Suprapubic skin (tissue), 4 donors: ENCODE measurements at places on chromosomes 1 and 21.

DNA sequence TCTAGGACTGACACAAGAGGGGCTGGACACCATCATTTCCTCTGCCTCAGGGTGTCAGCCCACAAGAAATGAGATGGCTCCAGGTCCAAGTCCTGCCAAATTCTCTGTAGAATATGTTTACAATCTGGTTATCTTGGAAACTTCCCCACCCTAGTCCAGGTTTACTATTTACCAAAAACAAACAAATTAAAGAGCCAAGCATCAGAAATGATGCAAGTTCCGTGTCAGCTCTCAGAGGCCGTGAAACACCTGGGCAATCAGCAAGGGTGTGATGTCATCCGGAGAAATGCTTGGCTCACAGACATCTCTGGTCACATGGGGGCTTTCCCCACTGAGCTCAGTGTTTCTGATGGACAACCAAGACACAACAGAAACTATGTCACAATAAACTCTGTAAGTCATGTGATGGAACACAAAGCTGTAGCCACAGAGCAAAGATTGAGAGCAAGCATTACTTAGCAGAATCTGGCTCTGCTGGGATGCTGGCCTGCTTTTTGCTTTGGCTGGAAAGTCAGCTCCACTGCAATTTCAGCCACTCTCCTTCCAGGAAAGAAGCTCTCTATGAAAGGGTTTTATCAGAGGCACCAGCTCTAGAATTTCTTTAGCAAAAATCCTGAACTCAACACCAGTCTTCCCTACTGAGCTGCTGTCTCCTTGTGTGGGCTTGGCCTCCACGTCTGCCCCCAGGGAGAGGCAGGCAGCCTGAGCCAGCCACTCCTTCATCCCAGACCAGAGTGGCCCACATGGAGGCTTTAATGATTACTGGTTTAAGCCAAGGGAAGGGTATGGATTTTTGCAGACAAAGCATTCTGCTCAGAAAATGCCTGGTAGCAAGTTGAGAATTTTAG is 55.9 kb downstream of the NENF start:
- DNase-seq, result peak; percentile 90

- DNase-seq, result no peak
Observed at GRCh38 chr1:169085911-169086310, 20.6 kb upstream of the ATP1B1 start.

DNA sequence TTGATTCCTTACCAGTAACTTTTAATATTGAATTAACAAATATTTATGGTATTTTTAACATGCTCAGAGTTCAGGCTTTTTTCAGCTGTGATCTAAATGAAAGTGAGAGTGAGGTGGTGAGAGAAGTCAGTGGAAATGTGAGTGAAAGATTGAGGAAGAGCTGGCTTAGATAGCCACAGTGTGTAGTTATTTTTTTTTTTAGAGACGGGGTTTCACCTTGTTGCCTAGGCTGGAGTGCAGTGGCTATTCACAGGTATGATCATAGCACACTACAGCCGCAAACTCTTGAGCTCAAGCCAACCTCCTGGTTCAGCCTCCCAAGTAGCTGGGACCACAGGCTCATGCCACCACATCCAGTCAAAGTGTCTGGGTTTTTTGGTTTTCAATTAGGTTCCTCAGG is 10.9 kb downstream of the RNF11 start:
- no peak for DNase-seq

DNA sequence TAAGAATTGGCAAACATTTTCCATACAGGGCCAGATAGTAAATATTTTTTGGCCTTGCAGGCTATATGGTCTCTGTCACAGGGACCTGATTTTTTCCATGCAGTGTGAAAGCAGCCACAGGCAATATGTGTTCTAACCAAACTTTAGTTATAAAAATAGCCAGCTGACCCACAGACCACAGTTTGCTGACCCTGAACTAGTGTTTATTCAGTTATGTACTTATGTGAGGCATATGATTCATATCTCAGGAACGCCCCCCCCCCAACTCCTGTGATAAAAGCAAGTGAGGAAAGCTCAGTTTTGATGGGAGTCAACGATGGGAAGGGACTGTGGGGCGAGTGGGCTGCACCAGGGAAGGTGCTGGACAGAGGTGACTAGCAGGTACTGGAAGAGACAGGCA is 80.1 kb downstream of the HMGB4 start:
- no peak for DNase-seq

- DNase-seq, result no peak
Observed at GRCh38 chr21:20010691-20011200, 987.5 kb upstream of the NCAM2 start.

DNA sequence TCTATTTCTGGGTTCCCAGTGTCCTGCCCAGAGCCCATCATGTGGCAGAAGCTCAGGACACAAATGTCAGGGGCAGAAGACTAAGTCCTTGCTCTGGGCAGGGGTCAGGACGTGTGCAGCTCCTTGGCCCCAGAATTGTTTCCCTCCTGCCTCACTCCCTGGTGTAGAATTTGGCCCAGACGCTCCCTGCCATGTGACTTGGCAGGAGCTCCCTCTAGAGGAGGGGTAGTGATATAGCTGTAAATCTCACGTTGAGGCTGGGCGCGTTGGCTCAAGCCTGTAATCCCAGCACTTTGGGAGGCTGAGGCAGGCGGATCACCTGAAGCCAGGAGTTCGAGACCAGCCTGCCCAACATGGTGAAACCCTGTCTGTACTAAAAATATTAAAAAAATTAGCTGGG is 91.2 kb downstream of the UBIAD1 start:
- no peak for DNase-seq

DNA sequence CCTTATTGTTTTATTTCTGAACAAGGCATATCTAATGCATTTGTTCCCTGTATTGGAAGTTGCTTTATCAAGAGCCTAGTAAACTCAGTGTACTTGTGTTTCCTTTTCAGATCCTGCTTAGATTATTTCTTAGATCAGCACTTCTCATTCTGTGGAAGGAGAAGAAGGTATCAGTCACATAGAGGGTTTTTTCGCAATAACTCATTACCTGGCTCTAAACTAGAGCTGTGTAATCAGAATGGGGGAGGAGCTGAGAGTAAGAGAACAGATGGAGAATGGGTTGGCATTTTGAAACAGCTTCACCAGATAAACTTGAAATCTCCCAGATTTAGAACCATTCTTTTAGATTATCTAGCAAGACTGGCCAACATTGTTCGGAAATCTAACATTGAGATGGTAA is 11.0 kb downstream of the AHCYL1 start:
- DNase-seq, result no peak

DNA sequence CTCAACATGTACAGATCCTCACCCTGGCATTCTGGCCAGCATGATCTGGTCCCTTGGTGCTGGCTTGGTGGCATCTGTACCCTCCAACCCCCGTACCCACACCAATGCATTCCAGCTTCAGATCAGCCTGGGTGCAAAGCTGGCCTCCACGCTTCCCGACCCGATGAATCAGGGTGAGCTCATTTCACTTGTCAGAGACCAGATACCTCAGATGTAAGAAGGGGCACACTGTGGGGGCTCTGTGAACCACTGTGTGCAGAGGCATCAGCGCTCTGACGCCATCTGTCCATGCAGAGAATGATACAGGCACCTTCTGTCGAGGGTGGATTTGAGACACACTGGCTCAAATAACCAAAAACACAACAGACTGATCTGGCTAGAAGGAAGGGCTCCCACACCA is 76.6 kb downstream of the DMRTB1 start:
- no peak for DNase-seq
